ENCODE measurements at places on chromosomes 3 and 15.

GRCh38 chr15:54619180-54619579 is 577.6 kb downstream of the RSL24D1 start:
- no peak for DNase-seq

- no peak for DNase-seq
Observed at GRCh38 chr3:10995871-10996270, 3.3 kb downstream of the SLC6A1 start.

GRCh38 chr3:110174908-110175307 is 837.6 kb upstream of the DPPA4 start:
- DNase-seq, result peak; percentile 10

GRCh38 chr3:13881536-13882410 is 1.9 kb upstream of the WNT7A start:
- DNase-seq, result no peak

- DNase-seq, result no peak
Observed at GRCh38 chr3:48370333-48370713, 1.7 kb upstream of the FBXW12 start.

Measured in fibroblast of mammary gland (primary cell).